GM12892 (cell line): ENCODE measurements at places on chromosomes 12 and 14.

DNA sequence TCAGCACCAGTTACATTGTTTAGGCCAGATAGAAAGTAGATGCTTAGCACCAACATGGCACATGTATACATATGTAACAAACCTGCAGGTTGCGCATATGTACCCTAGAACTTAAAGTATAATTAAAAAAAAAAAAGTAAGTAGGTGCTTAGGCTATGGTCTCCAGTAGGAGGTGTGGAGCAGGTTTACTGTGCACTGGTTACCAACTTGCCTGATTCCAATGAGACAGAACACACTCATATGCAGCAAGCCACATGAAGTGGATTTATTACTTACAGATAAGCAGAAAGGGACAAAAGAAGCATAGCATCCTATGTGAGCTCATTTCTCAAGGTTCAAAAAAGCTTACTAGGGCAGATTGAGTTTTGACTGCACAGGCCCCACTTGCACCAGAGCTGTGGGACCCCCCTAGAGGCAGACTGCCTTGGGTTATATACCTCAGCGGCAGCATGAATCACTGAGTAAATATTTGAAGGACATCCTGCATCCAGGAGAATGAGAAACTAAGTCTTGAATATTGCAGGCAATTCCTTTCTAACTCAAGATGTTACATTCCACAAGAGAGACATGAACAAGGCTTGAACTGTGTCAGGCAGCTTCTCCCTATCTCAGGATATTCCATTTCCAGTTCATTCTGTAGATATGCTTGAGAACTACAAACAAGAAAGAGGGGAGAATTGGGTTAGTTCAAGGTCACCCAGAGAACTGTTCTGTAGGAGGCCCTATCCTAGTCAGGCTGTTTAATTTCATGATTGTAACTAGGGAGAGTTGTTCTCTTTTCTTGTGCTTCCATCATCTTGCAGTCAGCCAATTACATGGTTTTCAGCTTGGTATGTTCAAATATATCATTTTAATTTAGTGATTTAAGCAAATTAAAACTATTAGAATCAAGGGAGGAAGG is 30.1 kb downstream of the LRFN5 start:
- DNase-seq, result no peak

GRCh38 chr12:49108958-49109404 is 1.7 kb downstream of the LMBR1L start:
- no peak for DNase-seq

DNA sequence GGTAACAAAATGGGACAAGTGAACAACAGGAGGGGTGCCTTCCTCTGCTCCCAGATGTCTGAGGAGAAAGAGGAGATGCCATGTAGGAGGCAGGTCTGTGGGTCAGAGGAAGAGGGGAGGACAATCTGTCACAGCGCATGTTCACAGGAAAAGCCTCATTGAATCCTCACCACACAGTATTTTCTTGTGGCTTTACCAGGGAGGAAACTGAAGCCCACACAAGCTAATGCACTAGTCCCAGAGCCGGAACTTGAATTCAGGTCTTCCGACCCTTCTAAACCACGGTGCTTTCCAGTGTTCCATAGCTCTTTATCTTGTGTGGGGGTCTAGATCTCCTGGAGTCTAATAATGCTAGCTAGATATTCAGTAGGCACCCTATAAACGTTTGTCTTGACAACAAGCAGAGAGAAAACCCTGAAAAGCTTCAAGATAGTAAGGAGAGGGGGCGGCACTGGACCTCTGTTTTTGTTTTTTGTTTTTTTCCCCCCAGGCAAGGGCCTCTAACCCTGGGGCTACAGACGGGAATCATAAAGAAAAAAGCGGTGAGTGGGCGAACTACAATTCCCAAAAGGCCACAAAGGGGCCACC is 371 bp upstream of the SHMT2 start:
- DNase-seq, result no peak

GRCh38 chr14:90281261-90281660 is 24.9 kb downstream of the PSMC1 start:
- DNase-seq, result no peak

GRCh38 chr12:12510141-12510540 is 52.5 kb downstream of the DUSP16 start:
- no peak for DNase-seq

DNA sequence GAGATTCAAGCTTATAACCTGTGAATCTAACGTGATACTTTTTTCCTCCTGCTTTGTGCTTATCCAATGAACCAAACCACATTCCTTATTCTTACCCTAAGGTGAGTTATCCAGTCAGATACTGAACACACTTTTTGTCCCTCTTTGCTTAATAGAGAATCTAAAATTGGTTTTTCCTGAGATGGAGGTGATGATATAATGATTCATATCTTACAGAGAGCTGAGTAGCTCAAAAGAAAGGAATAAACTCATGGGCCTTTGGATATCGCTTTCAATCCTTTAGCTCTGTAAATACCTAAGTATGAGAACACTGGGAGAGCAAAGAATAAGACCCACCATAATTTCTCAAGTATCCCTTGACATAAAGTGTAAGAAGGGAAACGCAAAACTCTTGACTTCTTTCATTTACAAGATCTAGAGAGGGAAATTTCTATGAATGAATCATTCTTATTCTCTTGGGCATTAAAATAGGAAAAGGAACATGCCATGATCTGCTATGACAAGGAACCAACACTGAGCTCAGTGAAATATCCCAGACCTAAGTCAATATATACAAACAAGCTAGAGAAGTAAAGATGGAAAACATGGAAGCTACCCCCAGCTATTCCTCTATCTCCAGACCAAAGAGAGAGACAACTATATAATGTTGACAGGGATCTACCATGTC is 81.8 kb upstream of the STAC3 start:
- no peak for DNase-seq

DNA sequence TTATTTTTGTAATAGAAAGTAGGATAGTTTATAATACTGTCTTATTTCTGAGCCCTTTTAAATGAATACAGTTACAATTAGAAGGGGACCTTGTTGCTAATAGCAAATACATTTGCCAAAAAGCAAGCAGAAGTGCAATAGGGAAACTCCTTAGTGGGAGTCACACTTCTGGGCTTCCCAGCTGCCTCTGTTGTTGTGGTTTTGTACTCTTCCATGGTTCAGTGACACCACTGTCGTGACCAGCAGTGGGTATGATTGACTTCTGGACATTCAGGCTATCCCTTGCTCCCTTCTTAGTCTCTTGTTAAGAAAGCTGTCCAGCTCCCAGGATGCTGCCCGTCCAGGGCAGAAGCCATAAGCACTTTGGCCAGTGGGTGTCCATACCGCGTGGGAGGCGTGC is 22.6 kb downstream of the TCTN1 start:
- no peak for DNase-seq

DNA sequence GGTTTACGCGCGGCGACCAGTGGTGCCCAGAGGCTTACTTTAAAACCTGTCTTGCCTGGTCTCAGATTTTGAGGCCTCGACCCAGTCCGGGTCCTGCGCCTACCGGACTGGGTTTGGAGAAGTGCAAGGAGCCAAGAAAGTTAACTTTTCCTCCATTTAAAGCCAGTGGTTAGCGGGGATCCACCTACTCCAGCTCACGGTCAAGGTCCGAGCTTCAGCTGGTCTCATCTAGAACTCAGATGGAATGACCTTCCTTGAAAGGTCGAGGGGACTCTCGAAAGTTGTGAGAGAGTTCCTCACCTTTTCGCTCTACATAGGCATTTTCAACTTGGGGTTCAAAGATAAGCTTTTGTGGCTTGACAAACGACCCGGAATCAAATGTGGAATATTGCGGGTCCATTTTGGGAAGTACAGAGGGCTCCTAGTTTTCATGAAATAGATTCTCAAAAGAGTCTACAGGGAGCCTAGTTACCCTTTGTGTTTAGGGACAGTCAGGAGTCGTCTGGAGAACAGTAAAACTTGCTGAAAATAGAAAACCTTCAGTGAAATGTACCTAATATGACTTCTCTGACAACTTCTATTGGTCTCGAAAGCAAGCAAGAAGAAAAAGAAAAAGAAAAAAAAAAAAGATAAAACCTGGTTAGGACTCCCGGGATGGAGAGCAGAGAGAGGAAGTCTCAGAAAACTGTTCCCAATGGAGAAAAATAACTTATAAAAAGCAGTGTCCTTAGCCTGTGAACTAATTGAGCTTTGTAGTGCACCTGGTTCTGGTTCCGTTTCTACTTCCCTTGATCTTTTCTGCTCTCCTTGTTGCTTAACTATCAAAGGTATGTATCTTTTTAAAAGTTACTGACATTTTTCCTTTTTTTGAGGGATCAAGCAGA is 1.4 kb downstream of the KCNMB4 start:
- no peak for DNase-seq
